ENCODE measurements at places on chromosomes 5 and 9.
A peak's percentile ranks its signal among the peaks of the same experiment; 100 is the strongest.

- DNase-seq = no peak
Observed at GRCh38 chr5:176851871-176852658, 41.7 kb downstream of the UNC5A start.

DNA sequence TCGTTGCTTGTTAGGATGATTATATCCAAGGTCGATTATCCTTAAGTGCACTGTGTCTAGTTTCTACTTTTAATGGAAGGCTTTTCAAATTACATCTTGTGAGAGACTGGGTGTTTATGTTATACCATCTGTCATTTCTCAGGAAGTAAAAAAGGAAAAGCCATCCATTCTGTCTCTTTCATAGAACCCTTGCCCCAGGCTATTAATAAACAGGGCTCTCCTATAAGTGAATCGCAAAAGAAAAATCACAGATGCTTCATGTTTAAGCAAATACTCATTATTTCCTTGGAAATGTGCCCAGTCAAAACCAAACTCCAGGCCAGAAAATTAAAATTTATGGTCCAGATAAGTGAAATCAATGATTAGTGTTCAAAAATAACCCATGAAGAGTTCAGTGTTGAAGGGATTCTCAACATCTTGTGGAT is 58.1 kb downstream of the STARD4 start:
- peak; percentile 41 for DNase-seq

DNA sequence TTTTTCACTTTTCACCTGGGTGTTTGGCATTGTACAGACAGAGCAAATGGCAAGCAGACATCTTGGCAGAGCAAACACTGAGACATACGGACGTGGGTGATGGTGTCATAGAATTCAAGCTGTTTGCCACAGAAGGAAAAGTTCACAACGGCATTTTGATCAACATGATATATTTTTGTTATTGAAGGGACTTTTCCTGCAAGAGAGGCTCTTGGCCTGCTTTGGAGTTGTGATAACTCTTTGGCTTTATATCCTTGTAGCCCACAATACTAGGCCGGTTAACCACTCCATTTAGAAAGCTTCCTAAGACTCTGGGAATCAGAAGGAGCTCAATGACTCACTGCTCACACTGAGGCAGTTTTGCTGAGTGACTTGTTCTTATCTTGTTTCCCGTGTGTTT is 1038.3 kb downstream of the TLE1 start:
- peak; percentile 78 for DNase-seq

- no peak for DNase-seq
Observed at GRCh38 chr5:4188704-4189103, 593.1 kb downstream of the IRX1 start.

- no peak for DNase-seq
Observed at GRCh38 chr9:119559986-119560385, 190.8 kb upstream of the BRINP1 start.

DNA sequence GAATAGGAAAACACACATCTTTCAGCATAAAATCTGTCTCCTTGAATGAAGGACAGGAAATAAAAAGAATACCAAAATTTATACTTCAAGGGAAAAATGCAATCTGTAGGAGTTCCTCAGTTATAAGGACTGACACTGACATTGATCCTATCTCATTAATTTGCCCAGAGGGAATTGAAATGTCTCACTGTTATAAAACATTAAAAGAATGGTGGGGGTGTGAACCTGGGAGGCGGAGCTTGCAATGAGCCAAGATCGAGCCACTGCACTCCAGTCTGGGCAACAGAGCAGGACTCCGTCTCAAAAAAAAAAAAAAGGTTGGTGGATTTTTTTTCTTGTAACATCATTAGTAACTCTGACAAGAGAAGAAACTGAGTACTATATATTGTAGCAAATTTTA is 60.8 kb downstream of the TTLL11 start:
- no peak for DNase-seq

- peak; percentile 7 for DNase-seq
Observed at GRCh38 chr5:111670826-111671492, 86.0 kb downstream of the NREP start.

DNA sequence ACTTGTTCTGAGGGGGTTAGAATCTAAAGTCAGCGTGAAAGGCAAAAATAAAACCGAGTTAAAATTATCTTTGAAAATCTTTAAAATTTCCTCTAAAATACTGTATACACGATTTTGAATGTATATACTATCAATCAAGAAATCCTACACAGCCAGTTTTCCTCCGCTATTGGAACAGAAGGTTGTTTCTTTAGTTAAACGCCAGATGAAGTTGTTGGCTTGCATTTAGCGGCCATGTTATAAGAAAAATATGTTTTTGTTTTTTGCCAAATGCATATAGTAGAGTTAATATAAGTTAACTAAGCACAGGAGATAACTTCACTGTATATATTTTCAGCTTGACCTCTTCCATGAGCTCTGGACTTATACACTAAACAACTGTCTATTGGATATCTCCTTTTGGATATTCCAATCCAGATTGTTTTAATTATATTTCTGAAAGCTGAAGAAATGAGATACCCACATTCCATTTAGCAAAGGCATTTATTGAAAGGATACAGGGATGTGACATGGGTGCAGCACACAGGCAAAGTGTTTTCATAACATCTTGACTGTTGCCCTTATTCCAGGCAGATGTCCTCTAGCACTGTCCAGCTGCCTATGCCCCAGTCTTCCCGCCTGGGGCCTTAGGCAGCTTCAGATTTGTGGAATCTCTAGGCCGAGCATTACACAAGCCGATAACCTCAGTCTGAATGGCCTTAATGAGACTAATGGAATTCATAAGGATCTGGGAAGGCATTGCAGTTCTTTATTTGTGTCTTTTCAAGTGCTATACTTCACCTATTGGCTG is 10.0 kb upstream of the ATG10 start:
- no peak for DNase-seq

DNA sequence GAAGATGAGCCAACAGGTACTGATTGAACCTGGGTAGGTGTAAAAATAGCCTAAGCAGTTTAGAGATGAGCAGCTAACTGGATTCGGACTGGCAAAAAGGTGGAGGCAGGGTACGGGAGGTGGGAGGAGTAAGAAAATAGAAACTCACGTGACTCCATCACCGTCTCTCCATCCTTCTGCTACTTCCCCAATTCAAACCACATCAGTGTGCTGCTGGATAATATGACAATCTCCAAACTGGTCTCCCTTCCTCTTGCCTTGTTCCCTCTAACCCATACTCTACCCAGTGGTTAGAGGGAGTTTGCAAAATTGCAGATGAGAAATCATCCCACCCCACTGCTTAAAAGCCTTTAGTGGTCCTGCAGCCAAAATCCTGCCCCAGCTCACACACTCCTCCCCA is 42.7 kb downstream of the RIGI start:
- DNase-seq = no peak

DNA sequence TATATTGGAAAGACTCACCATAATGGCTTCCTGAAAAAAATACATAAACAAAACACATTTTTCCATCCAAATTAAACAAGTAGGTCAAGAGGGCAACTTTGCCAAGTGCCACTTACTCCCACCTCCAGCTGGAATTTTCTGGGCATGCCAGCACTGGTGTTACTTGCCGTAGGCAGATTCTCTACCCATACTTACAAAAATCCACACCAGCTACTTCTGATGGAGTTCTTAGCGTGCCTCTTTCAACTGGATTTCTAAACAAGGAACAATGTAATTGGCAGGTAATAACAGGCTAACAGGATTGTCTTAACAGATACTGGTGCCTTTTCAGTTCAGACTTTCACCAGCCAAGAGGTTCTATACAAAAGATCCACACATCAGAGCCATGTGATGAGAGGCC is 301.4 kb downstream of the MLLT3 start:
- DNase-seq = no peak

DNA sequence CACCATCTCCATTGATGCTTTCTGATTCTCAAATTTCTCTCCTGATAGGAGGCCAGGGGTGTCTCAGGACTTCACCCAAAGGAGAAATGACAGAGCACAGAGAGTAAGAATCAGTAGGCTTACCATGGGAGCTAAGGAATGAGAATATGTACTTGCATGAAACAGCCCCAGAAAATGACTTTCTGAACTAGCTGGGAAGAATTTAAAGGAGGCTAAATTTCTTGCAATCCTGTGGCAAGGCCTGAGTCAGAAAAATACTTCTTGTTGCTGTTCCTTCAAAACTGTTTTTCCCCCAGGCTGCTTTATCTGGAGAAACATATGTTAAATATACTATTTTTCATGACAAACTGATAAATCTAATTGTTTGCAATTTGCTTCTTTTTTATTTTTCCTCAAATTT is 53.4 kb upstream of the FBXL7 start:
- peak; percentile 67 for DNase-seq

DNA sequence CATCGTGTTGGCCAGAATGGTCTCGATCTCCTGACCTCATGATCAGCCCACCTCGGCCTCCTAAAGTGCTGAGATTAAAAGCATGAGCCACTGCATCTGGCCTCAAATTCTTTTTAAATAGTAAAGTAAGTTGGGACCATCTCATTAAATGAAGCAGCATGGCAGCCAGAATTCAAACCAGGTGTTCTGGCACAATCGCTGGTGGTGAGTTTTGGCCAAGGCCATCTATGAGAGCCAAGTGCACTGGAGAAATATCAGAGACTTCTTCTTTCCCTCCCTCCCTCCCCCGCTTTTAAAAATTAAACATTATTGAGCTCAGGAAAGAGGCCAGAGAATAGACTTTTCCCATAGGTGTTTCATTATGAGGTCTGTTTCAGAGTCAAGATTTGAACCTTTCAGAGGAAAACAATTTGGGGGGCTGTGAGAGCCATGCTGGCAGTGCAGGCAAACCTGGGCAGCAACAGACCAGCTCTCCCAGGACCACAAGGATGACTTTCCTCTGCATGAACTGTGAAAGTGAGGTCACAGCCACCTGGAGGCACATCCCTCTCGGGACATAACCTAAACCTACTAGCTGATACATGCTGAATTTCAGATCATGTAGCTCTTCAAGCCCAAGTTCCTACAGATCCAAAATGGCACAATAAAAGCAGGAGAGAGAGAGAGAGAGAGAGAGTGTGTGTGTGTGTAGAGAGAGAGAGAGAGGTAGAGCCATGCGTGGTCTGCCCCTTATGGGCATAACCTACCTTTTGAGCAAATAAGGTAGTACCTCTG is 94.6 kb upstream of the DMRT1 start:
- no peak for DNase-seq

- DNase-seq = no peak
Observed at GRCh38 chr9:137696136-137696925, 77.5 kb downstream of the EHMT1 start.

- DNase-seq = no peak
Observed at GRCh38 chr9:33124751-33125381, 42.3 kb downstream of the B4GALT1 start.
